ENCODE measurements at places on chromosomes 6 and 20.

DNA sequence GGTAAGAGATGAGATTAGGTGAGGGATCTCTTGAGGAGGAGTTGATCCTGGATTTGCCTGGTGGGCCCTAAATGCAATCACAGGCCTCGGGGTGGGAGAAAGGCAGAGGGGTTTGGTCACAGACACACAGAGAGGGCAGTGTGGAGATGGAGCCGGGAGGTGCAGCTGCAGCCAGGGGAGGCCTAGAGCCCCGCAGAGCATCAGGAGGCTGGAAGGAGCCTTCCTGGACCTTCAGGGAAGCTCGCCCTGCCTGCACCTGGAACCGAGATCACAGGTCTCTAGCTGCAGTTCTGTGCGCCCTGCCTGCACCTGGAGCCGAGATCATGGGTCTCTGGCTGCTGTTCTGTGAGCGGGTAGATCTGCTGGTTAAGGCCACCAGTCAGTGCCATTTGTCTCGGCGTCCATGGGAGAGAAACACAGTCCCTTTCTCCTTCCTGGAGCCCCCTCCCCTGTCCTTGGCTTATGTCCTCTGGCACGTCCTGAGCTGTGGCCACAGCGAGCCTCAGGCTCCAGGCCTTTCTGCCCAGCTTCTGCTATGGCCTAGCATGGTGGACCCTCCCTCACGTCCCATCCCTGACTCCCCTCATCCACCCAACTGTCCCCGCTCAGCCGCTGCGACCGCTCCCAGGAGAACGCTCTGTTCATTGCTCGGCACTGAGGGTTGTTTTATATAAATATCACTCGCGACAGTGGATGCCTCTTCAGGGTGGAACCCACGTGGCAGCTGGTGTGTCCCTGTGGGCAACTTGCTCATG, 112.0 kb downstream of the DACT2 start:
- no peak for DNase-seq

DNA sequence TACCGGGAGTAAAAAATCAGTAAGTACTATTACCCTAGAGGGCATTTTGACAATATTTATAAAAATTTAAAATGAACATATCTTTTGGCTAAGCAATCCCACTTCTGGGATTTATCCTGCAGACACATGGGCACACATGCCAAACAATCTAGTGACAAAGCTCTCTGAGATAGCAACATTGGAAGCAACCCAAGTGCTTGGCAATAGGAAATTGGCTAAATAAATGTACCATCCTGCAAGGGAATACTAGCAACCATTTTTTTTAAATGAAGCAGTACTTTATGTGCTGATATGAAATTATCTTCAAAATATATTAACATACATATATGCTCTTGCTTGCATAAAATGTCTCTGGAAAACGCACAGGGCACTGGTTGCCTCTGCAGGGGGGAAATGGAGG, 133.8 kb downstream of the SNX5 start:
- no peak for DNase-seq

GRCh38 chr6:80357674-80358073, 251.2 kb downstream of the BCKDHB start:
- no peak for DNase-seq

- DNase-seq = no peak
Observed at GRCh38 chr6:143357561-143358255, 92.8 kb downstream of the ADAT2 start.

- no peak for DNase-seq
Observed at GRCh38 chr6:165732696-165733488, 69.9 kb upstream of the PDE10A start.

DNA sequence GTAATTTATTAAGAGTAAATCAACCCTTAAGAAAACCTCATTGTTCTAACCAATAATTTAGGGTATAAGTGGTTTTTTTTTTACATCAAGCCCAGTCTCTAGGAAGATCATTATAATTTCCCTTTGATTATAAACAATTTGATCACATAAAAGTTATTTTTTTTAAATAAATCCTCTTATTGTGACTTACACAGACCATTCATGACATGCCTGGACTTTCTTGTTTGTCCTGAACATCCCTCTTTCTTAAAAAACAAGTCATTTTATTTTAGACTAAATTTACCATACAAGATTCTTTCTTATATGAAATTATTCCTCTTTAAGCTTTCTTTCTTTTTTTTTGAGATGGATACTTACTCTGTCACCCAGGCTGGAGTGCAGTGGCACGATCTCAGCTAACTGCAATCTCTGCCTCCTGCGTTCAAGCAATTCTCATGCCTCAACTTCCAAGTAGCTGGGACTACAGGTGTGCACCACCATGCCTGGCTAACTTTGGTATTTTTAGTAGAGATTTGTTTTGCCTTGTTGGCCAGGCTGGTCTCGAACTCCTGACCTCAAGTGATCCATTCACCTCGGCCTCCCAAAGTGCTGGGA, 53.6 kb upstream of the AGPAT4 start:
- peak; percentile 55 for DNase-seq

- peak; percentile 55 for DNase-seq
Observed at GRCh38 chr20:38748861-38749149, 545 bp downstream of the ACTR5 start.

DNA sequence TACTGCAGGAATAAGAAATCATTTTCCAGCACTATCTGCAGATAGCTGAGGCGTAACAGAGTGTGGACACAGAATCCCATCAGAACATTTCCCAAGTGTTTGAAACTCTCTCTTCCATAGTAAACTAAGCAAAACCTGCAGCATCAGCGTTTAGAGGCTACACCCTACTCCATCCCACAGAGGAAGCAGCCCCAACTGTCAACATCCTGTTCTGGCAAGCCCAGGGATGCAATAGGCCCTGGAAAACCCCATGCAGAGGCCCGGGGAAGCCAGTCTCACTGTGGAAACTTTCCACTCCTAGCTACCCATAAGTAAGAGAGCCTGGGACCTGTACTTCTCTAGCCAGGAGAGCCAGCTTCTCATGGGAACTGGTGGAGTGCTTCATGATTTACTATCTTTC, 129.4 kb downstream of the LY86 start:
- no peak for DNase-seq

- no peak for DNase-seq
Observed at GRCh38 chr20:62355878-62356588, 11.1 kb downstream of the LAMA5 start.

- DNase-seq = no peak
Observed at GRCh38 chr20:48102931-48103660, 317.8 kb upstream of the SULF2 start.

- DNase-seq = peak; percentile 67
Observed at GRCh38 chr20:9359561-9360308, 154.7 kb upstream of the LAMP5 start.

DNA sequence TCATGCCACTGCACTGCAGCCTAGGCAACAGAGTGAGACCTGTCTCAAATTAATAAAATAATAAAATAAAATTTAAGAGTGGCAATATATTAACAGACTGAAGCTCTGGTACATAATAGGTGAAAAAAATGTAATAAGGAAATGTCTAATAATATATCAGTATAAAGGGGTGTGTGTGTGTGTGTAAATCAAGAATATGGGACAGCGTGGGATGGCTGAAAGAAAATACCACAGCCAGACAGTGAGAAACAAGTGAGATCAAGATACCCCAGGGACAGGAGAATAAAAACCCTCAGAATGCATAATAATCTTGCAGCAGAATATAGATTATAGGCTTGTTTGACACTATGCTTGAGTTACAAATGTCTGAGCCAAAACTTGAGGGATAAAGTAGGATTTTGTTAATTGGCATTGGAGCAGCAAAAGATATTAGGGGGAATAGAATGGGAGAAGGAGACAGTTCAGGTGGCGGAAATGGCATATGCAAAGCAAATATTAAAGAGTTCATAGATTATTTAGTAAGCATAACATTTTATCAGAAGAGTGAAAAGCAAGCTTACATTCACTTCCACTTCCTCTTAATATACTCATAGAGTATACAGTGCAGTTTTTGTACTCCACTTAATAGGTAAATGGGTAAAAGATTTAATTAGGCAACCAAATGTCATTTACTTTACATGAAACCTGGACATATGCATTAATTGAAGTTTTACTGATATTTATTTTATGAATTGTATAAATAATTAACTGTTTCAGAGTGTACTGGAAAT, 398.5 kb upstream of the GJE1 start:
- DNase-seq = no peak

DNA sequence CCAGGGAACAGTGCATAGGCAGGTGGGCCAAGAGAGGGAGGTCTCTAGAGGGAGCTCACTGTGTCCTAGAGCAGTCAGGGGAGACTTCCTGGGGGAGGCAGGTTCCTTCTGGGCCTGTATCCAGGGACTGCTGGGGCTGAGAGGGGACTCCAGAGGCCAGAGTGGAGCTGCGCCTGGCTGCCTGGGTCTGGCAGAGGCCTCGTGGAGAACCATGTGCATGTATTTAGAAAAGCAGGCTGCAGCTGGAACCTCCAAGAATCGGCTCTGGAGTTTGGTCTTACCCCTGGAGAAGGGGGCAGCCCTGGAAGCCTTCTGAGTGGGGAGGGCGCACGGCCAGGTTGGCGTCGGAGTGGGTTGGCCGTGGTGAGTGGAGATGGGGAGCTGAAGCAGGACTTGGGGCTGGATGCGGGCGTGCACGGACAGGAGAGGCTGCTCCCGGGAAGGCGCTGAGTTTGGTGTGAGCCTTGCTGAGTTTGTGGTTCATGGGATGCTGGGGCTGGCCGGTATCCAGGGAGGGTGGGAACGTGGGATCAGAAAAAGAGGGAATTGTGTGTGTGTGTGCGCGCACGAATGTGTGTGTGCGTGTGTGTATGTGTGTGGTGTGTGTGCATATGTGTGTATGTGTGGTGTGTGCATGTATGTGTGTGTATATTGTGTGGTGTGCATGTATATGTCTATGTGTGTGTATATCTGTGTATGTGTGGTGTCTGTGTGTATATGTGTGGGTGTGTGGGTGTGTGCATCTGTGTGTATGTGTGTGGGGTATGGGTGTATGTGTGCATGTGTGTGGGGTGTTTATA, 10.8 kb downstream of the VSTM2L start:
- no peak for DNase-seq

DNA sequence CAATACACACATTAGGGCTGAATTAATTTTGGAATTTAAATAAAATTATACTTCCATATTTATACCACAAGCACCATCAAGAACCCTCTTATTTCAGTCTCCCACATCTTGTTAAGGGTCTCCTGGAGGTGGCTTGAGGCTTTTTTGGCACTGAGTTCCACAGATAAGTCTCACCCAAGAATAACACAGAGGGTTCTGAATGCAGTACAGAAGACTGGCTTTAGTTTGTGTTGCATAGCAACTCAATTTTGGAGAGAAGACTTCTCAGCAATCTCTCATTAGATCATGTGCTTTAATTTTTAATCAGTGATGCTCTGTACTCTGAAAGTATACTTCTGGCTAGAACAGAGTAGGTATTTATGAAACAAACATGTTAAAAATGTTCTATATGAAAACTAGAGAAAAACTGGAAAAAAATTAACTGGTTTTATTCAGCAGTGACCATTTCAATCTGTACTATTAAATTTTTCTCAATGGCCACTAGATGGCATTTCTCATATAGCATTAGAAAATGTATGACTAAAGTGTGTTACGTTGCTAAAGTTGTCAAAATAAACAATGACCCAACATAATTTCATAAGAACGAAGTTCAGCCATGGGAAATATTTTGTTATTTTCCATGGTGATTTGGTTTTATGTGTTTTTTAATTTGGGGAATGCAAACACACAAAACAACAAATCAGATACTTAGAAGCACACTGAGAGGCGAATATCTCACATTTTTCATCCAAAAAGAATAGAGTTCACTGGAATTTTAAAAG, 32.7 kb upstream of the MAP7 start:
- peak; percentile 54 for DNase-seq

- DNase-seq = no peak
Observed at GRCh38 chr6:72849346-72849745, 227.5 kb downstream of the KCNQ5 start.

DNA sequence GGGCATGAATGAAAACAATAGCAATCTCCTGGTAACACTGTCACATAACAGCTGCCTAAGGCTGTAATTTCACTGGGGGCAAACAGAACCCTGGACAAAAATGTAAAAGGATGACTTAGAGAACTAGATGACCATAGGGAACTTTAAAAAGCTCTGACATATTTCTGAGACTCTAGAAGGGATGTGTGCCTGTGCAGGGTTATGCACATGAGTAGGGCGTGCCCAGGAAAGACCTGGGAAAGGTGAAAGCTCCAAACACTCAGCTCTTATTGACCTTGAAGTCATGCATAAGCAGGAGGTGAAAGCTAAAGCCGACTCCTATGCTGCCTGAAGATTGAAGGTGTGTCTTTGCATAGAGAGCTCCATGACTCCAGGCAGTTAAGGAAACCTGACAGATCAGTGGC, 118.4 kb upstream of the BTBD3 start:
- no peak for DNase-seq

DNA sequence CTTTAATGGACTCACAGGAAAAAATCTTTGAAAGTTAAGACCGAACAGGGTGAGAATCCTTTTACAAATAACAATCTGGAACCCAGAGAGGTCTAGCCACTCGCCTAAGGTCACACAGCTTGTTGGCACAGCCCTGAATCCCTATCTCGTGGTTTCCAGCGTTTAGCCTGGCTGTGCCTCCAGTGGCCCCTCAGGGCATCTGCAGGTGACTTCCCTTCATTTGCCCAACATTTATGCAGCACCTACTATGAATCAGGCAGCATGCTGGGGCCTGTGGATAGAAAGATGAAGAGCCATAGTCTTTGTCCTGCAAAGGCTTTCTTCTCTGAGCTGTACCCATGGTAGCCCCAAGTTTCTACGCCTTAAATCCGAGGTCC, 2.6 kb upstream of the NR2E1 start:
- peak; percentile 16 for DNase-seq

GRCh38 chr20:9557411-9557810, 43.0 kb downstream of the LAMP5 start:
- no peak for DNase-seq

DNA sequence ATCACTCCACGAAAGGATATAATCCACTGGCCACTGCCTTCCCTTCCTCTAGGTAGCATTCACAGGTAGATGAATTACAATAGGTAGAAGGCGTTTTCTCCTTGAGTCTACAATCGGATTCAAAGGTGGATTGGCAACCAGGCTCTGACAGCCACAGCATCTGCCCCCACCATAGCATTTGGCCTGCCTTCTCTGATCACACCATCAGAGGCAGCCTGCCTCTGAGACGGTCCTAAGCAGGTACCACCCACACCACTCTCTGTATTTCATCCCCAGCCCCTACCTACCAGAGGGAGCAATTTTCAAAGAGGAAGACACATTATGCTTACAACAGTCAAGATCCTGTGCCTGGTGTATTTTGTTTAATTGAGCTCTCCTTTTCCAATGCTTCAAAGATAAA, 210.5 kb upstream of the SPTLC3 start:
- no peak for DNase-seq
